Stomach (tissue), 19 donors: ENCODE measurements at places on chromosomes 6 and 20.
A peak's percentile ranks its signal among the peaks of the same experiment; 100 is the strongest.

GRCh38 chr6:98828941-98829411 lies 5.4 kb upstream of the POU3F2 start:
- no peak overlapping the region for H3K27ac ChIP-seq
- no peaks in the 10 kb centered on the region for H3K36me3 ChIP-seq
- peaks cover 100% of the 10 kb centered on the region for H3K27me3 ChIP-seq
- H3K4me1 ChIP-seq = peaks cover 58% of the 10 kb centered on the region
- H3K4me3 ChIP-seq = no peak overlapping the region
- DNase-seq = no peak

DNA sequence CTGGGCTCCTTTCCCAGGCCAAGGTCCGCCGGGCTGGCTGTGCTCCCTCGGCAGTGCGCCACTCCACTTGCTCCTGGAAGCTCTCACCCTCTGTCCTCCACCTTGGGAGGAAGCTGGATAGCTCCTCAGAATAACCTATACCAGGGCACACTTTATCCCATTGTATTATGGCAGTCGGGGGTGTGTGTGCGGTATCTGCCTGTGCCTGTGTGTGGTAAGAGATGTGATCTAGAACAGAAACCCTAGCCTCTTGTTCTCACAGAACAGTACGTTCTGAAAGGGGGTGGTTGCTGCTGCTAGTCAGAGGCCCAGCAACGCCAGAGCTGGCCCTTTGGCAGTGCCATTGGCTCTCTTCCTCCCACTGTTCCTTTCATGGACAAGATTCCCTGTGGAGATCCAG lies 168.4 kb downstream of the TBXT start:
- no peaks in the 10 kb centered on the region for H3K36me3 ChIP-seq
- H3K27me3 ChIP-seq = no peaks in the 10 kb centered on the region
- H3K4me3 ChIP-seq = no peak overlapping the region
- H3K27ac ChIP-seq = no peak overlapping the region
- no peaks in the 10 kb centered on the region for H3K4me1 ChIP-seq

DNA sequence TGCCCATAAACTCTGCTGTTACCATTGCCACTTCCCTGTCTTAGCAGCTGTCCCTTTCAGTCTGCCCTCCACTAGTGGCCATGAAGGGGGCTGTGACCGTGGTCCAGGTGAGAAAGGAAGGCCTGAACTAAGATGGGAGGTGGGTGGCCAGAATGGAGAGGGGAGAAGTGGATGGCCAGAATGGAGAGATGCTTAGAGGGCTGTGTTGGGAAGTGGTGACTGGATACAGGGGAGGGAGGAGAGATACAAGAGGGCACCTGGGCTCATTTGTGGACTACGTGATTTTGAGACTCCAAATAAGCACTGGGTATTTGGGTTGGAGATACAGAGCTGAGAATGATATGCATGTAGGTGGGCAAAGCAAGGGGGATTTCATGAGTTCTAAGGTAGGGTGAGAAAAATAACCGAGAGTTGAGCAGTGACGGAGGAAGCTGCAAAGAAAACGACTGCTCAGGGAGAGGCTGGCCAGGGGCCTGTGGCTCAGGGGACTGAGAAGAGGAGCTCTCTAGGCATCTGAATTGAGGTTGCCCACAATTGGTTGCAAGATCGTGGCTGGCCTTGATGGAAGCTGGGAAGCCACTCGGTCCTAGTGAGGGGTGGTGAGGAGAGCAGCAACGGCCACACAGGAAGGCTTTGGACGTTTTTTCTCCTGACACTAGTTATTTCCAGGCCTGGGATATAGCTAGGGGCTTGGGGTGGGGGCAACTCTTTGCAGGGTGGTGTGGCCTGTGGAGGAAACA lies 36.9 kb downstream of the PANK2 start:
- no peak for DNase-seq
- H3K4me3 ChIP-seq = no peak overlapping the region
- peaks cover 37% of the 10 kb centered on the region for H3K36me3 ChIP-seq
- peaks cover 22% of the 10 kb centered on the region for H3K4me1 ChIP-seq
- no peaks in the 10 kb centered on the region for H3K27me3 ChIP-seq

DNA sequence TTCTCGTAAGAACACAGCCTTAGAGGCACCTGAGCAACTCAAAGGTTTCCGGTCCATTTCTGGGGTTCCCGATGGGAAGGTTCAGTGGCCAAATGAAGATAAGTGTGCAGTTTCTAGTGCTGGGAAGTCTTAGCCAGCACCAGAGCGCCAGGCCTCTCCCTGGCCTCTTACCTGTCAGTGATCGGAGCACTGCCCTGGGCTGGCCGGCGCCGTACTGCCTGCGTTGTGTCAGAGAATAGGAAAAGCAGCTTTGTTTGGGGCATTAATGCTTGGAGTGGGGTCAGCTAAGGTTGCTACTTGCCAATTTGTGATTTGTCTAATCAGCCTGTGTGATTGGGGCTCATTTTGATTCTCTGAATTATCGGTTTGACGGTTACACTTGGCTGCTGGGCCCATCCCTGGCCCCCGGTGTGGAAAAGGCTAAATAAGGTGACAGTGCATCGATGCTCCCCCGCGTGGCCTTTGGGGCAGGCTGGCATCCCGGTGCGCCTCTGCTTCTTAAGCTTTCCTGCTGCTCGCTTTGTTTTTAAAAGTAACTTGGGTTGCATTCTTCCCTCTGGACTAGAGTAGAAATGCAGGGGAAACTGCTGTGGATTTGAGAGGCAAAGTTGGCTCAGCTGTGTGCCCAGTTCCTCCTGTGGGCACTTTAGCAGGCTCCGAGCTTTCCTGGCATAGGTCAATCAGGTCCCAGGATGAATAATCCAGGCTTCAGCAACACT lies 51.8 kb downstream of the TCP11 start:
- no peaks in the 10 kb centered on the region for H3K27me3 ChIP-seq
- DNase-seq = no peak
- H3K4me1 ChIP-seq = no peaks in the 10 kb centered on the region
- H3K4me3 ChIP-seq = no peak overlapping the region

DNA sequence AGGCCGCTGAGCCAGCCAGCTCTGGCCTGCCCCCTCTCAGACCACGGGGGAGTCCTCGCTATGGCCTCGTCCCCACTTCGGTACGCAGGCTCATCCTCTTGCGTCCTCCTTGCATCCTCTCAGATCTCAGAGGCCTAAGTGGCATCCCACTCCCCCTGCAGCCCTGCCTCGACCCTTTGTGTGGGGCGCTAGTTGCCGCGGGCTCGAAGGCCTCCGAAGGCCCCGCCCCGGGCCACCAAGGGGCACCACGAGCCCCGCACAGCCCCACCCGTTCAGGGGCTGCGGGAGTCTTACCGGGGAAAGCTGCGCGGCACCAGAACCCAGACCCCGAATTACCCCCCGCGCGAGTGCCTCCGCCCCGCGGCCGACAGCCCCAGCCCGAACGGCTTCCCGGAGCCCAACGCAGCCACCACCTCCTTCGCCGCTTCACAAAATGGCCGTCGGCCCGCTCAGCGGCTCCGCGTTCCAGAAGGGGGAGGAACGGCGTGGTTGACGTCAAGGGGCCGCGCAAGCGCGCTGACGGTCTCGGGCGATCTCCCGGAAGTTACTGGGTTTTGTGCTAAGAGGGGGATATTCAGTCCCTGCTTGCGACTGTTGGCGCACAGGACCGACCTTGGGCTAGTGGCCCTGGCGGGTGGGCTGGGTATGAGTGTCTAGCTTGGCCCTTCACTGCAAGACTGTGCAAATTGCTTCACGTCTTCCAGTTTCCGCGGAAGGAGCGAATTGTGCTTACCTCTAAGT lies at the start of the genes CPNE1 and RBM12:
TSS of gene CPNE1 (minus strand) at position 435 of the 741 bp plus-strand sequence. CDS start 31,977 bp downstream, outside the sequence.
TSS of gene RBM12 (minus strand) at position 435 of the 741 bp plus-strand sequence. CDS start 9,578 bp downstream, outside the sequence.
- peak within 1 kb of the TSS; percentile 99 for H3K27ac ChIP-seq
- no peaks in the 10 kb centered on the region for H3K27me3 ChIP-seq
- peak; percentile 92 for DNase-seq
- H3K4me3 ChIP-seq = peak within 1 kb of the TSS; percentile 80
- peaks cover 41% of the 10 kb centered on the region for H3K4me1 ChIP-seq

- H3K27me3 ChIP-seq = no peaks in the 10 kb centered on the region
- H3K4me1 ChIP-seq = no peaks in the 10 kb centered on the region
- no peak overlapping the region for H3K27ac ChIP-seq
- peaks cover 40% of the 10 kb centered on the region for H3K36me3 ChIP-seq
- H3K4me3 ChIP-seq = no peak overlapping the region
Observed at GRCh38 chr6:69693762-69694161, 103.0 kb downstream of the LMBRD1 start.

DNA sequence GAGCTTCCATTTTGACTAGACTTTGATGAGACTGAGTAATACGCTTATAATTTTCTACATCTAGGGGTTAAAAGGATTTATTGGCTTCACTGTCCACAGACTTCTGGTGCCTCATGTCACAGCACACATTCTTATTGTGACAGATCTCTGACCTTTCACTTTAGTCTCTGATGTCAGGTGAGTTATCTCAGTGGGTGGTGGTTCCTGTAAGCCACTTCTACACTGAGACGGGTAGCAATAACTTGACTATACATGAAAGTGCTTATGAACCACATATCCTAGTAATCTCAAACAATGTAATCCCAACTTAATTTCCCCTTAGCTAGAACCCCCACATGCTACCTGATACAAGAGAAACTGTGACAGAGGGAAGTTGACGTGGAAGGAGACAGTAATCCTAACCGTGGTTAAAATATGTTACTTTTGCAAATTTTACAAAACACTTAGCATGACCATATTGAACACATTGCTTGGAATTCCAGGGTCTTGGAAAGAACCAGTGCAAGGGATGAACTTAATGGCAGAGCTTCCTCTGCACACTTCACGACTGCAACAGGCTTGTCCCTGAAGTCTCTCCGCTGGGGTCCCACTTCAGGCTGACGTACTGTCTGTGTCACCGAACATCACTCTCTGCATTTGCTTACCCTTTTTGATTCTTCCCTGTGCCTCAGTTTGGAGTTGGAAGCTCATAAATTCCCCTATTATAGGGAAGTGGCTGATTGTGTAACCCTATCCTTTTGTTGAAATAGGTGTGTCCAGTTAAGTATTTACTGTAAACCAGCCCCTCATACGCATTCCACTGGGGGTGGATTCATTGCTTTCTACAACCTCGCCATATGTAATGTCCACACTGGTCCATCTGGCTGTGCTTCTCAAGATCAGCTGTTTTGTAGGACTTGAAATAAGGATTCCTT lies 6.4 kb upstream of the TRIM40 start:
- peak; percentile 42 for DNase-seq
- no peaks in the 10 kb centered on the region for H3K36me3 ChIP-seq
- H3K4me1 ChIP-seq = peaks cover 24% of the 10 kb centered on the region
- H3K27ac ChIP-seq = no peak overlapping the region

DNA sequence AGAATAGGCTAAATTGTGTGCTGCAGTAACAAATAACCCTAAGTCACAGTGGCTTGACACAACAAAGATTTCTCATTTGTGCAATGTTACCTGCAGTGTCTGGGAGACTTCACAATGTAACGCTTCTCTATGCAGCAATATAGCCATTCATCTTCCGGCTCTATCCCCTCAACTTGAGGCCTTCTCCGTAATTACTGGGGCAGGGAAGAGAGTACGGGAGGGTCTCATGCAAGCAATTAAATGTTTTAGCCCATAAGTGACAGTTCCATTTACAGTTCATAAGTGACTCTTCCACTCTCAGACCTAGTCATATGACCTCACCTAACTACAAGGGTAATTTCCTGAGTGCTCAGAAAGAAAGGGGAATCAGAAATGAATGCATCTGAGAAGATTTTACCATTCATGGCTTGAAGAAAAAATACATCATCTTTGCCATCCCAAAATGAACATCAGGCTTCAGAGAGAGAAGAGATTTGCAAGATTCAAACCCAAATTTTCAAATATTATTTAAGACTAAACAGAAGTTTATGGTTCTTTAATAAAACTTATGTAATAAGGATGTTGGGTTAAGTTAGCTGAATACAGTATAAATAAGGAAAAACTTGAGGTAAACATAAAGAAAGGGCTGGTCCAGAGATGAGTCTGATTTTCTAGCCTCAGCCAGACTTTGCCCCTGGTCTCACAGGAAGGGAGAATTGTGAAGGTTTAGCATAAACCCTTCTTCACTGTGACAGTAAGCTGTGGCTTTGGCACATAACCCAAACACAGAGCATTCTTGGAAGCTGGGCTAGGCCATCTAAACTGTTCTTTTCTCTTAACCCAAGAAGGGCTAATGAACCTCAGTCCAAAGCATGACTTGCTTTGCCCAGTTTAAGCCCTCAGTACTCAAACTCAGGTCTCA lies 13.3 kb downstream of the GPR6 start:
- no peaks in the 10 kb centered on the region for H3K27me3 ChIP-seq
- no peak overlapping the region for H3K4me3 ChIP-seq
- no peak for DNase-seq
- no peaks in the 10 kb centered on the region for H3K4me1 ChIP-seq

DNA sequence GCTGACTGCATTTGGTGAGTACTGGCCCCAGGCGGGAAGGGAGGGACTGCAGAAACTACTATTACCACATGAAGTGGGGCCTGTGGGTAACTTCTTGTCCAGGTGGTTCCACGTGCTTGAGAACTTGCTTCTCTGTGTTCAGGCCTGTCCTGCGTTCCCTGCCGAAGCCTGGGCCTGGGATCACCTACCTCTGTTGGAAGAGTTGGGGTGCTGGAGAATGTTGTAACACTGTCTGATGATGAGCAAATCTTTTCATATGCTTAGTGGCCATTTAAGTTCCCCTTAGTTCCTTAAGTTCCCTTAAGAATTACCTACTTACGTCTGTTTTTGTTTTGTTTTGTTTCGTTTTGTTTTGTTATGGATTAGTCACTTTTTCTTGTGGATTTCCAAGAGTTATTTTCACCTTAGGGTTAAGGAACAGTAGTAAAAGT lies 154.4 kb downstream of the DTNBP1 start:
- no peak overlapping the region for H3K4me3 ChIP-seq
- H3K4me1 ChIP-seq = peaks cover 26% of the 10 kb centered on the region
- no peak overlapping the region for H3K27ac ChIP-seq

DNA sequence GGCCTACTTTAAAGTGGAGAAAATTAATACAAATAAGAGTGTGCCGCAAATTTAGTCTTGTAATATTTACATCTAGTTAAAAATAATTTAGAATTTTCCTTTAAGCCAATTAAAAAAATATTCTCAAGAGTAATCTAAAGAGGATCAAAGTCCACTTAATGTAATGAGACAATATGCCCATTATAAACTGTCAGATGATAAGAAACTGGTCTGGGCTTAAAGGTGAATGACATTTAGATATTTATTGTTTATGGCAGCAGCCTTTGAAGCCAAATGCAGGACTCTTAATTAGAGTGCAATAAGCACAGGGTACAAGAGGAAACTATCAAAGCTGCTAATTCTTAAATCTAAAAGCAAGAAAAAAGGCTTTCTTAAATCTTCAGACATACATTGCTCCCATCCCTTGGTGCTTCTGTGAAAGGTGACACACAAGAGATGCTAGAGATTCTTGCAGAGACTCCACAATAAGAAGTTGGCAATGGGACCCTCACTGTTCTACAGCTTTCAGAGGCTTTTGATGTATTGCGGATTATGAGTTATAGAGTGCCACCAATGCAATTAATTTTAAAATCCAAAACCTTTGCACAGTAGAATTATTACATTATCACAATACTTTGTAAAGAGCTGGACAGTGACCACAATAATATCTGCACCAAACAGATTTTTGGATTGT lies 116.1 kb downstream of the MAN1A1 start:
- no peak overlapping the region for H3K27ac ChIP-seq
- no peaks in the 10 kb centered on the region for H3K27me3 ChIP-seq
- no peak overlapping the region for H3K4me3 ChIP-seq
- H3K36me3 ChIP-seq = no peaks in the 10 kb centered on the region
- DNase-seq = no peak
- H3K4me1 ChIP-seq = no peaks in the 10 kb centered on the region

GRCh38 chr6:154298297-154298696 lies 58.3 kb downstream of the IPCEF1 start:
- DNase-seq = no peak
- no peaks in the 10 kb centered on the region for H3K27me3 ChIP-seq
- H3K4me3 ChIP-seq = no peak overlapping the region
- peak overlapping the region; percentile 84 for H3K27ac ChIP-seq
- peaks cover 8% of the 10 kb centered on the region for H3K4me1 ChIP-seq

GRCh38 chr6:14442242-14442641 lies 324.7 kb downstream of the CD83 start:
- no peak overlapping the region for H3K27ac ChIP-seq
- H3K4me3 ChIP-seq = no peak overlapping the region
- H3K27me3 ChIP-seq = no peaks in the 10 kb centered on the region
- H3K4me1 ChIP-seq = no peaks in the 10 kb centered on the region
- DNase-seq = no peak
